ENCODE measurements at places on chromosomes 5 and 9.

- no peak for DNase-seq
Measured at GRCh38 chr5:137738947-137739346, 3.1 kb upstream of the KLHL3 start.

- DNase-seq, result no peak
Measured at GRCh38 chr9:116279230-116279629, 125.6 kb downstream of the PAPPA start.

GRCh38 chr9:136060671-136061371 lies 34.3 kb downstream of the NACC2 start:
- DNase-seq, result no peak

DNA sequence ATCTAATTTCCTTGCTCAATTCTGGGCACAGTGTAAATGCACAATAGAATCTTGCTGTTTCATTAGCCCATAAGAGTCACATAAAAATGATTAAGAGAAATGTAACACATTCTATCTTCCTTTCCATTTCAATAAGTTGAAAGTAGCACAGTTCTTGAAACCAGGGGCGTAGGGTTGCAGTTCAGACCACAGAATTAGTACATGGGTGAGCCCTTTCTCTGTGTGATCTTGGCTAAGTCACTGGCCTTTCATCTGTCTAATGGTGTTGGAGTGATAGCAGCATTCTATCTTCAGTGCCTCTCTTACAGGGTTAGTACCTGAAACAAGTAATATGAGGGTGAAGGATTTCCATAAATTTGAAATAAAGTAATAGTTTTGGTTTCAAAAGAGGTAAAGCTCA lies 445.3 kb upstream of the ZNF462 start:
- DNase-seq, result no peak

- no peak for DNase-seq
Measured at GRCh38 chr9:132548751-132549640, 33.4 kb upstream of the BARHL1 start.

DNA sequence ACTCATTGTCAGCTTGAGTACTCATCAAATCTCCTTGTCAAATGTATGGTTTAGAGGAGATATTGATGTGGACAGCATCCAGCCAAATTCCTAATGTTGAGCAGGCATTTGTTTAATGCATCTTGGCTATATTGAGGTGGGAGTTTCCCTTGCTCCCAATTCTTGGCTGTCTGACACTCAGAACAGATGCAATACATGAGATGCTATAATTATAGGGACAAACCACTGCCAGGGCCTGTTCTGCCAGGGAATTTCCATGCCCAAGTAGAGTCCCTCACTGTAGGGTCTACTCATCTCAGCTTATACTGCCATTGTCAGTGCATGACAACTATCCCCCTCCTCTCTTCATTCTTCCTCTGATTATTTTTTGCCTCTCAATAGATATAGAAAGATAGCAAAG lies 392.0 kb upstream of the KCNN2 start:
- no peak for DNase-seq

GRCh38 chr5:366541-367357 lies 45.2 kb downstream of the AHRR start:
- no peak for DNase-seq

- DNase-seq, result no peak
Measured at GRCh38 chr5:152689250-152689711, 284.2 kb upstream of the NMUR2 start.

- no peak for DNase-seq
Measured at GRCh38 chr5:14528926-14529325, 52.7 kb upstream of the OTULINL start.

DNA sequence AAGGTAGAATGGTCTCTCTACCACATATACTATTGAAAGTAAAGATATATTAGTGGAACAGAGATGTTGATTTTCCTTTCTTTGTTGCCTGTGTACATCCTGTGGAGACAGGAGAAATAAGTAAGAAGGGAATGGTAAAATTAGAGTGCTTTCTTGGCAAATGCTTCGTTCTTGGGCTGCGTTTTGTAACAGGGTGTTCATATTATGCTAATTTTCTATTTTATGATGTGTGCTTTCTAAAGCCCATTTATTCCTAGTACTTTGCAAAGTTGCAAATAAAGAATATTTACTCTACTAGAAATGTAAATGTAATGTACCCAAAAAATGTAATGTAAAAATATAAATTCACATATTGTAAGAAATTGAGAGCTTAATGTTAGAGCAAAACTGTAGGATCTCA lies 40.5 kb upstream of the RIOK2 start:
- no peak for DNase-seq

All from activated CD4-positive, alpha-beta T cell treated with anti-CD3 and anti-CD28 coated beads, Interleukin-2, amount 50 U/mL, for 16 hours (primary cell).